ENCODE measurements at places on chromosomes 11 and 22. TPM values are rescaled to one million over a fixed set of nuclear protein-coding genes. Genes with fewer than 3 reads are reported as not detected.

Gene LTBP3
- 57.8 TPM for total RNA-seq

Gene SMTNL1
- not detected for total RNA-seq

Gene MMP8
- total RNA-seq = not detected

Gene GAL3ST3
- total RNA-seq = 0.69 TPM

Gene C22orf23
- total RNA-seq = 0.16 TPM

Gene TMEM191B
- 3.2 TPM for total RNA-seq

Gene AGBL2
- total RNA-seq = 3.5 TPM

Gene SULT4A1
- 0.07 TPM for total RNA-seq

Gene ART5
- total RNA-seq = 0.23 TPM

Gene MS4A6E
- total RNA-seq = not detected

Gene APOL3
- total RNA-seq = 50.6 TPM

Gene MRGPRX3
- total RNA-seq = not detected

Gene SH3BP1
- total RNA-seq = 98.2 TPM

Gene DDI1
- total RNA-seq = not detected

Gene C11orf87
- not detected for total RNA-seq

Gene HBG2
- not detected for total RNA-seq

Gene CAPN5
- 0.62 TPM for total RNA-seq

Gene SAA2
- not detected for total RNA-seq

Gene ROBO4
- not detected for total RNA-seq

Gene APOBEC3A
- total RNA-seq = not detected

Gene RRP8
- total RNA-seq = 34.4 TPM

Gene TCN1
- not detected for total RNA-seq
